Stimulated activated CD4-positive, alpha-beta T cell treated with anti-CD3 and anti-CD28 coated beads, Interleukin-2, amount 100 ng/mL, for 24 hours (primary cell): ENCODE measurements at places on chromosomes 3 and 15.
A peak's percentile ranks its signal among the peaks of the same experiment; 100 is the strongest.

GRCh38 chr15:69380100-69380725, 33.9 kb upstream of the KIF23 start:
- no peak for DNase-seq

DNA sequence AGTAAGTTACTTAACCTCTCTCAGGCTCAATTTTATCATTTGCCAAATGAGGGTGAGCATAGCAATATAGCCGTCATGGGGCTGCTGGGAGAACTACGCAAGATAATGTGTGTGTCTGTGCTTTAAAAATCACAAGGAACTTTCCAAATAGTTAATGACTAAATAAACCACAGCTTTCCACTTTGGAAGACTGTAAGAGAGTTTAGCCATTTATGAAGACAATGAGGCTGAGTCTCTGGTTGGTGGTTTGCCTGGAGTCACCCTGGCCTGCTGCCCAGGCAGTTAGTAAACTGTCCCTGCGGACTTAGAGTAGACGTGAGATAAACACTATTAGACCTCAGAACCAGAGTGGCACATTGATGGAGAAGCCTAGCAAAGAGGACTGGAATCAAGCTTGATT, 357.7 kb downstream of the CLSTN2 start:
- DNase-seq: no peak

DNA sequence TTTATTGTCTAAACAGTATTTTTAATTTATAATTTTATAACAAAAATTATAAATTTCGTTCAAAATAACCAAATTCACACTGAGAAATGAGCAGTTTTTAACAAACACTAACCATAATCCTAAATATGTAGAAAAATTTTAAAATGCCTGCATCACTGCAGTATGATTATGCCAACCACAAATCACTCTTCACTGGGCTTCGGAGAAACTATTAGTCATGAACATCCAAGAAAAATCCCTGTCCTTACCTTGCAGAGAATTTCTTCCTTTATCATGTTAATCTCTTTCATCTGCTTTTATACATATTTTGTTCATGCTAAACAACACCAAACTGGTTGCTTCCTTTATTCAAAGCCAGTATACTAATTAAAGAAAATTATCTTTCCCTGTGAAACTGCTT, 511.0 kb upstream of the ALCAM start:
- DNase-seq: no peak

DNA sequence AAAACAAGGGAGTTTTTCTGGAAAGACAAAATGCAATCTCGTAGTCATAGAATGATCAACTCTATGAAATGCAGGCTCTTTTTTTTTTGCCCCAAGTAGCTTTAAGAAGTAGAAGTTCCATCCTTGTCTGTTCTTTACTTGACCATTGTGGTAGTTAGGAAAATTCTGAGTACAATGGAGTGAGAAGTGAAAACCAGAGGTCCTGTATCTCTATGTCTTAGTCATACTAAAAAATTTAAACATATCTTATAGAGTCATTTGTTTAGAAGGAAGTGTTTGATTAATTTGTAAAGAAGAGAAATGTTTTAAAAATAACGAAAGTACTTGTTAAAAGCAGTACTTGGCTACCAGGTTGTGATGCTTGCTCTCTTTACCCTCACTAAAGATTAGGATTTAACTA, 52.4 kb downstream of the PRKCI start:
- no peak for DNase-seq

DNA sequence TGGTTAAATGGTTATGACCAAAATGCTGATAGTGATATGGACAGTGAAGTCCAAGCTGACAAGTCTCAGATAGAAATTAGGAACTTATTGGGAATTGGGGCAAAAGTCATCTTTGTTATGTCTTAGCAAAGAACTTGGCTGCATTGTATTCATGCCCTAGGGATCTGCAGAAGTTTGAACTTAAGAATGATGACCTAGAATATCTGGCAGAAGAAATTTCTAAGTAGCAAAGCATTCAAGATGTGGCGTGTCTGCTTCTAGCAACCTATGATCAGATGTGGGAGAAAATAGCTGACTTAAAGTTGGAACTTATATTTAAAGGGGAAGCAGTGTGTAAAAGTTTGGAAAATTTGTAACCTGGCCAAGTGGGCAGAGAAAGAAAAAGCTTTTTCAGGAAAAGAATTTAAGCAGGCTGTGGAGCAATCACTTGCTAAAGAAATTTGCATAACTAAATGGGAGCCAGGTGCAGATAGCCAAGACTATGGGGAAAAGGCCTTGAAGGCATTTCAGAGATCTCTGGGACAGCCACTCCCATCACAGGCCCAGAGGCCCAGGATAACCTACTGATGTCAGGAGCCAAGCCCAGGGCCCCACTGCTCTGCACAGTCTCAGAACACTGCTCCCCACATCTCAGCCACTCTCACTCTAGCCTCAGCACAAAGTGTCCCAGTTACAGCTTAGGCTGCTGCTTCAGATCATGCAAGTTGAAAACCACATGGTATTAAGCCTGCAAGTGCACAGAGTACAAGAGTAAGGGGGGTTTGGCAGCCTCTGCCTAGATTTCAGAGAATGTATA, 147.8 kb upstream of the TGFBR2 start:
- no peak for DNase-seq

DNA sequence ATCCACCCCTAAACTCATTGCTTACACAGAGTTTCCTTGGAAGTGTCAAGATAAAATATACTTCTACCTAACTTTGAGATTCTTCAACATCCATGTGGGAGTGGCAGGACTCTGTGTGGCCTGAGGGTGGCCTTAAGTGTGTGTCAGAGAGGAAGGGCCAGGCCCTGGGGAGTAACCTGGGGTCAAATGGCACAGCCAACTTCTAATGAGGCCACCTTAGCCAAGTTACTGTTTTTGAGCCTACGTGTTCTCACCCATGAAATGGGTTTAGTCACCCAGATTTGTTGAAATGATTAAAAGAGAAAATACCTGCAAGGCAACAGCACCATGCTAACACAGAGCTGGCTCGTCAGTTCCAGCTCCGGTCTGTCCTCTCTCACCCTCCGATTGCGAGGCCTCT, 28.5 kb upstream of the UBE2Q2 start:
- no peak for DNase-seq

GRCh38 chr15:60844511-60845174, 365.7 kb upstream of the ICE2 start:
- peak; percentile 46 for DNase-seq

DNA sequence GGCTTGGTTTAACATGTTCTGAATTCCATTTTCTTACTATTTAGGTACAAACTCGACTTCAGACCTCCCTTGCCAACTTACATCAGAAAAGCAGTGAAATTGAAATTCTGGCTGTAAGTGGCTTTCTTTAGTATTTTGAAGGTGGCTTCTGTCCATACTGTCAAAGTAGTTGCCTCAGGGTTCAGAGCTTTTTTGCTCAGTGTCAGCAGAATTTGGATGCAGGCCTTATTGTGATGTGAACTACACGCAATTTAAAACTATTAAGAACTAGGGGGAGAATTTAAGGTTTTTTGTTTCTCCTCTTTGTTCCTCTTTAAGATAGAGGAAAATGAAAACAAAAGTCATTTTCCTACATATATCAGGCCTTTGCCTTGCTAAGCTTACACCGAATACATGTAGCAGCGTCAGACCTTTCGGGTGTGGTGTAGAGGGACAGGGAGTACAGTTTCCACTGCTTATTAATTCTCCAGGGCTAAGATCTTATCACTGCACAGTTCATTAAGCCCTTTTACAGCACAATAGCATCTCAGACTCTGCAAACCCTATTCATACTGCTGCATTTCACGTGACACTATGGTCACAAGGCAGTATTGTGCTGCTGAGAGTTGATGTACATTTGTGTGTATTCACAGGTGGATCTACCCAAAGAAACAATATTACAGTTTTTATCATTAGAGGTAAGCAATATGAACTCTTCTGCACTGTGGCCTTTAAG, 6.7 kb downstream of the SRP14 start:
- no peak for DNase-seq

- DNase-seq: no peak
These were observed 22.9 kb downstream of the MYLK start for GRCh38 chr3:123861081-123861836.

- no peak for DNase-seq
These were observed 1.7 kb upstream of the CLN6 start for GRCh38 chr15:68231102-68231818.

- DNase-seq: no peak
These were observed 51.3 kb upstream of the OSBPL11 start for GRCh38 chr3:125646581-125646980.

DNA sequence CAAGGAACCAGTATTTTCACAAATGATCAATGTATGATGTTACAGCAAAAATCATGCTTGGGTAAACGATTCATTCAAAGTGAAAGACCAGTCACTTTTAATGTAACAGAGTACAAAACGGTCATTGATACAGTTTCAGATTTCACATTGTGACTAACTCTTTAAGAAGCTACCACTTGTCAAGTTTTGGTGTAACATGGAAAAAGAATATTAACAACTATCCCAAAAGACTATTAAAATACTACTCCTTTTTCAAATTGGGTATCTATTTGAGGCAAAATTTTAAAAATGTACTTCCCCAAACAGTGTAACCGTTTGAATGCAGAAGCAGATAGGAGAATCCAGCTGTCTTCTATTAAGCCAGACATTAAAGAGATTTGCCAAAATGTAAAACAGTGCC, 31.7 kb downstream of the AKAP13 start:
- DNase-seq: no peak

GRCh38 chr15:32060706-32061105, 30.4 kb downstream of the CHRNA7 start:
- no peak for DNase-seq

DNA sequence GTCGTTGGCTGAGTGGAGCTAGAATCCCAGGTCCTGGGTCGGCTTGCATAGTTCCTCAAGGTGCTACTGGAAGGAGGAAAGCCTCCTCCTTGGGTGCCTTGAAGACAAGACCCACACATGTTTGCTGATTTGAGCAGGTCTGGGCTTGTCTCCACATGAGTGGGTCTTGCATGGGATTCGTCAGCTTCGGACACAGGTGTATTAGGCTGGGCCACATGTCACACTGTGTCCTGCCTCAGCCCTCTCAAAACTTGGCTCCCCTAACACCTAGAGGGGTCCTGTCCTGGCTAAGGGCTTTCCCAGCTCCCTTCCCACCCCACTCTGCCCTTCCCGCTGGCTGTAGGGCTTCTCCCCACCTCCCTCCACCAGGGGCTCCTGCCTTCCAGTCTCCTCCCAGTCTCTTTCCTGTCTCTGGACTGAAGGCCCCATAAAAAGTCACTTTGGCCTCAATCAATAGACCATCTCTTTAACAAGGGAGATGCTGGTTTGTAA, 73.0 kb upstream of the ADPGK start:
- DNase-seq: no peak

- DNase-seq: no peak
These were observed 506.2 kb upstream of the ZNF385D start for GRCh38 chr3:22257252-22257651.

GRCh38 chr15:99324082-99324620, 72.9 kb downstream of the LRRC28 start:
- DNase-seq: no peak
